Kidney capillary endothelial cell (primary cell): ENCODE measurements at places on chromosomes 13 and 19.

- no peak for DNase-seq
Observed at GRCh38 chr19:19613506-19613905, 5.0 kb downstream of the PBX4 start.

DNA sequence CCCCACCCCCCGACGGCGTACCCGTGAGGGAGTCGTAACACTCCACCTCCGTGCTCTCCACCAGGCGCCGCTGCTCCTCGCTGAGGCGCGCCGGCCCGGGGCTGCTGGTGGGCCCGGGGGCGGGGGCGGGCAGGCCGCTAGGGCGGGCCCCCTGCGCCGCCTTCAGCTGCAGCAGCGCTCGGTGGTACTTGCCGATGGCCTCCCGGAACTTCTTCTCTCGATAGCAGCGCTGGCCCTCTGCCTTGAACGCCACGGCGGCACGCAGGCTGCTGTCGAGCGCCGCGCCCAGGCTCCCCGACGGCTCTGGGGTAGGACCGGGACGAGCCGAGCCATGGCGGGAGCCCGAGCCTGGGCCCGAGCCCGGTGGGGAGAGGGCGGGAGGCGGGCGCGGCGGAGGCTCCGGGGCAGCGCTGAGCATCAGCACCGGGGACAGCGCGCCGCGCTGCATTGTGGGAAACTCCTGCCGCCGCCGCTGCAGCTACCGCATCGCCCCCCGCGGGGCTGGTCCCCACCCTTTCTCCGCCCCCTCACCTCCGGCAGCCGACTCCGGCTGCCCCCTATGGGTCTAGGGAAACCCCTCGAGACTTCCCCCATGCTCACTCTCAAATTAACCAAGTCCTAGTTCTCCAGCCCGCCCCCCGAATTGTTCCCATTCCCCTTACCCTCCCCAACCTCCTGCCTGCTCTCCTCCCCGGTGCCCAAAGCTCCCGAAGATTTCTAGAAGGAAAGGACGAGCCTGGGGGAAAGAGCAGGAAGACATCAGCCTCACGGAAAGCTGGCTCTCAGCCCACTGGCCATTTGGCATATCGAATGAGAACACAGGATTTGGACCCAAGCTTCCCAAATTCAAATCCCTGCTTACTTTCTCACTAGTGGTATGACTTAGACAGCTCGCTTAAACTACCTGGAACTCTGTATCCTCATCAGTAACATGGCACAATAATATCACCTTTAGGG, at the start of gene TTC9B:
TSS of gene TTC9B (minus strand) at position 451 of the 957 bp plus-strand sequence. CDS start at position 448, 3 bp downstream.
- no peak for DNase-seq

GRCh38 chr13:82740442-82740841, 1141.8 kb downstream of the SLITRK1 start:
- DNase-seq = no peak

GRCh38 chr19:51368366-51369282, at the start of gene CLDND2:
TSS of gene CLDND2 (minus strand) at chr19:51369003. CDS start at chr19:51368577, 426 bp downstream.
- DNase-seq = no peak

GRCh38 chr19:4829001-4829712, 2.4 kb downstream of the TICAM1 start:
- DNase-seq = no peak

DNA sequence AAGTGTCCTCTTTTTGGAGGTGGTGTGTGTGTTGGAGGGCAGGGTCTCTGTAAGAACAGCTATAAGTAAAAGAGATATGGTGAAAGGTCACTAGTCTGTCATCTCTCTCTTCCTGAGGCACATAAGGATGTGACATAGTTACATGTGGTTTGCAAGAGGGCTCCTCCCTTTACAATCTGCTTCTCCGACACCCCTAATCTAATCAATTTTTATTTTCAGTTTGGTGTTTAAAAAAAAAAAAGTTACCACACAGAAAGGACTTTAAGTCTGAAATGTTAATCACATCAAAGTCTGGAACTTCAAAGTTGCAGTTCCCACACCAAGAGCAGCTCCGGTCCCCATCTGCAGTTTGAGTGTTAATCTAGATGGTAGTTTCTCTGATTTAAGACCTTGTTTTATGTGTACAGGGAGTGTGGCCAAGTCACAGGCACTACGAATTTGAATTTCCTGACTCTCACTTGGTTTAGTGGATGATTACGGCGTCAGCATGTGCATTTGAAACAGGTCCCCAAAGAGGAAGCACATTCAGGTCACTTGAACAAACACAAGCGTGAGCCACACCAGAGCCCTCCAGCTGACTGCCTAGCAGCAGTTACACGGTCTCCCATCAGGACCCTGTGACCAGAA, 53.1 kb downstream of the FOXO1 start:
- peak; percentile 30 for DNase-seq

DNA sequence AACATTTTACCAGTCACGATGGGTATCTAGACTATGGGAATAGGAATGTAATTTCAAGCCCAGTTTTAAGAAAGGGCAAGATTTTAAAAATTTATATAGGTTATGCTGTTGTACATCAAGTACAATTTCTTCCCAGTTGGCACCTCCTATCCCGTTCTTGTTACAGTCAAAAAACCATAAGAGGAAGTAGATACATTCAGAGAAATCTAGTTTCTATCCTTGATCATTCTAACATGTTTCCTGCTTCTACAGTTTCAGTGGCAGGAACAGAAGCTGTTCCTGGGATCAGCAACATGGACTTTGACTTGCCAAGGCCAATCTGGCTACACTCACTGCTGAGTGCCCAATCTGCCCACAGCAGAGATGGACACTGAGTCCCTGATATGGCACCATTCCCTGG, 14.7 kb upstream of the FPR3 start:
- DNase-seq = no peak

DNA sequence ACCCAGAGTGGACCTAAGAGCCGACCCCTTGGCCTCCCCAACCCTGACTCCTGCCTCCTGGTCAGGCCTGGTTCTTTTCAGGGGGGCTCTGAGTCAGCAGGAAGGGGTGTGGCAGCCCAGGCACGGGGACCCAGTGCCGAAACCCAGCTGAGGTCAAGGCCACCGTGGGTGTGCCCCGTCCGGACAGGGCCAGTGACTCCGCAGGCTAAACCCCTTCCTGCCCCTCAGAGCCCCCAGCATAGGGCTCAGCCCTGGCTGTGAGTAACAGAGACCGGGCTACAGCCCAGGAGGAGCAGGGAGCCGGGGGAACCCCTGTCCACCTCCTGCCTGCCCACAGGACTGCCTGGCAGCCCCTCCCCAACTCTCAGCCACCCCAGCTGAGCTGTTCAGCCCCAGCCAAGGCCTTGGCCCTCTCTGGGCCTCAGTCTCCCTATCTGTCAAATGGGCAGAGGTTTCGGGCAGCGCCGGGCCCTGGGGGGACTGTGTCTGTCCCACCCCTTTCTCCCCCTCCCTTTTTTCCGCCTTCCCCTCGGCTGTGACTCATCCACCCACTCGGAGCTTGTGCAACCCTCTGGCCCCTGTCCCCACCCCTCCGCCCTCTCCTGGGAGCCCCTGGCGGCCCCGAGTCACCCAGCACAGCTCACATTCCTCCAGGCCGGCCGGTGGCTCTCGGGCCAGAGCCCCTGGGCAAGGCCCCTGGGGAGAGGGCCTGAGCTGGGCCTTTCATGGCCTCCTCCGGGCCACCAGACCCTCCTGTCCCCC, 8.6 kb downstream of the ZBTB7A start:
- no peak for DNase-seq

DNA sequence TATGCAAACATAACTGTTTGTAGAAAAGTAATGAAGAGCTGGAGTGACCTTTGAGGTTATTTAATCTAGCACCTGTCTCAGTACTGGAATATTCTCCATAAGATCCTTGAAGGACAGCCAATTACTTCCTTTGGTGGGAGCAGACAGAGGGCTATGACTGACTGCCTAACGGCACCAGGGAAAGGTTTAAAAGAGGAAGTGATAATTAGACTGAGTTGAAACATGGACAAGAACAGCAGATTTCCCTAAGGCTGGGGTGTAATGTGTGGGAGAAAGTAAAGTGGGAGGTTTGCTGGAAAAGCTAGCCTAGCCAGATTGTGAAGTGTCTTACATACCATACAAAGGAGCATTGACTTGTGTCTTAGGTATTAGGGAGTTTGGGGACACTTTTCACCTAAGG, 191.3 kb upstream of the PCDH9 start:
- no peak for DNase-seq

- no peak for DNase-seq
Observed at GRCh38 chr19:30309905-30310601, 62.1 kb upstream of the ZNF536 start.

- DNase-seq = no peak
Observed at GRCh38 chr13:27635266-27635665, 13.6 kb downstream of the POLR1D start.

DNA sequence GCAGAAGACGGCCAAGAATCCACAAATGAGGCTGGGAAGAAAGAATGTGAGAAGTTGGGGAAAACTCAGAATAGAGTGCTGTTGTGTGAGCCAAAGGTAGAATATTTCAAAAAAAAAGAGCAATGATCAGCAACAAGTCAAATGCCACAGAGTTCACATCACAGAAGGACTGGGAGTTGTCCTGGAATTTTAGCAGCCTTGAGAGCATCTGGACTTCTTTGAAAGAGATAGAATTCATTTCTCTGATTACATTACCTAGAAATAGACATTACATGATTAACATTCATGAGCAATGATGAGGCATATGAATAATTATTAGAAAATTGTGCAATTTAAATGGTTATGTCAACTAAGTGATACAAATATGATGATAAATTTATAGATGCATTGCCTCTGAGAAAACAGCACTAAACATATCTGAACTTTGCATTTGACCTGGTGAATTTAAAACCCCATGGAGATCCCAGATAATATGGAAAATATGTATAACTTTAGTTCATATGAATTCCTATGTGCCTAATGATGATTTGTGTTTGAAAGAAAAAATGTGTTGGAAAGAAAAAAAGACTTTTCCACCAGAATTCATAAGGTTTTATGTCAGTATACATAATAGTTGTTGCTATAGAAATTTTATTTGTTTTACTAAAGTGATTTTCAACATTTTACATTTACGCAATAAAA, 186.2 kb downstream of the POSTN start:
- no peak for DNase-seq

DNA sequence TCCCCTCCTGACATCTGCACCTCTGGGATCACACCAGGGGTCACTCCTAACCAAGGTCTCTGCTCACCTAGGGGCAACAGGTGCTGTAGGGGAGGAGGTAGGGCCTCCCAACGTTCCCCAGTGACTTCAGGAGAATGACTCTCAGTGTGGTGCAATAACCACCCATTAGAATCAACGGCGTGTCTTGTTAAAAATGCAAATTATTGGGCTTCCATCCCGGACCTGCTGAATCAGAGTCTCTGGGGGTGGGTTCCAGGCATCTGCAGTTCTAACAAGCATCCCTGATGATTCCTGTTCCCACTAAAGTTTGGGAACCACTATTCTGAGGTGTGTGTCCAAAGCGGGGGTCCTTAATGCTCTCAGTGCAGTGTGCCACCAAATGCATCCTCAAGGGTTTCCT, 84.6 kb downstream of the CRYL1 start:
- no peak for DNase-seq

GRCh38 chr19:6453951-6454565, 5.5 kb downstream of the SLC25A23 start:
- no peak for DNase-seq

GRCh38 chr13:76385586-76385985, 500.6 kb downstream of the KCTD12 start:
- DNase-seq = no peak

DNA sequence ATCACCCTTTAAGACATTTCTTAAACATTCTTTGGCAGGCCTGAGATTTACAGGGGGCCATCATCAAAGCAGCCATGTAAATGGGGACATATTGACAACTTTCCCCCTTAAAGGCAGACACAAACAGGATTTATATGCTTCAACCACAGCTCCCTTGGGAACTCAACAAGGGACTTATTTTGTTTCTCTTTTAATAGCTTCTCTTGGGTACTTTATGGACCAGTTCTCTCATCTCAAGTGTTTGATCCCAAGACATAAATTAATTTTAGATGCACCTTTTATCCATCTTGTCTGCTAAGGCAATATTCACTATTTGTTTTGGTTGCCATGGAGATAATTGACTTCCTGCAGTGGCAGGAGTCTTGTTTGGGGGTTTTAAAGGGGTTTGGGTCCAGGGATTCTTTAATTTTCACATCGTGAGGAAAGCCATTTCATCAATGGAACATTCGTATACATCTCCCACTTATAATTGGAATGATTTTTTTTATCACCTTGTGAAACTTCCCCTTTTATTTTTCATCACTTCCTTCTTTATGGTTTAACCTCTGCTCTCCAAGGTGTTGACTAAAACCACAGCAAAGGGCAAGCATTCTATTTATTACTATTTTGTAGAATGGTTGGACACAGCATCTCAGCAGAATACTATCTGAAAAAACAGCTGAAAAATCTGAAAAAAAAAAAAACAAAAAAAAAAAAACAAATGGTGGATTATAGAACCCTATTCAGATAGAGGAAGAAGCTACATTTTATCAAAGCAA, 726.0 kb downstream of the DIAPH3 start:
- no peak for DNase-seq

GRCh38 chr19:4694211-4694987, 24.3 kb upstream of the MYDGF start:
- peak; percentile 33 for DNase-seq

DNA sequence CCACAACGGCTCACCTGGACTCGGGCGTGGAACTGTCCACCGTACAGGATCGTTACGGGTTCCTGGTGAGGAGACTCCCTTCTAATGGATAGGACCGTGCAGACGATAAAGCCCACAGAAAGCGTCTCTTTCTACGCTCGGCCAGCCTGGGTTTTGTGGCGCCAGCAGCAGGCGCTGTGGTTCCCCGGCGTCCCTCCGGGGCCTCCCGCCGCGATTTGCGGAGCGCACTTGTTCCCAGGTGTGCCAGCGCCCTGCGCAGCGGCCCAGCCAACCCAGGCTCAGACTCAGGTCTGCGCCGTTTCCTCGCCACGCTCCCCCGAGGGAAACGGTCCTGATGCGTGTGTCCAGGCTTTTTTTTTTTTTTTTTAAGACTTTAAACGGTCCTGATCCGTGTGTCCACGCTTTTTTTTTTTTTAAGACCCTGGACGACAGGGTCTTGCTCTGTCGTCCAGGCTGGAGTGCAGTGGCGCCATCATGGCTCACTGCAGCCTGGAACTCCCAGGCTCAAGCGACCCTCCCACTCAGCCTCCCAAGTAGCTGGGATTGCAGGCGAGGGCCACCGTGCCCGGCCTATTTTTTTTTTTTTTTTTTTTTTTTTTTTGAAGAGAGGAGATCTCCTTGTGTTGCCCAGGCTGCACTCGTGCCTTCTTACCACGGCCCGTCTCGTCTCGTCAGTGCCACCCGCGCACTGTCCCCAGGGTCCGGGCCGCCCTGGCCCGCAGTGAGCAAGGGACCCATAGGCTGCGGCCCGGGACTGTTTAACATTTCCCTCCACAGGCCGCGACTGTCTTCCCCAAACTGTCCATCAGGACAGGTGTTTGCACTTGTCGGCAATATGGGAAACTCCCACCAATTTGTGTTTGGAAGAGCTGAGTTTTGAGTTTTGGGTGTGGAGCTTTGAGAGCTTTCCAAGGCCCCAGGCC, 23.8 kb downstream of the GJA3 start:
- no peak for DNase-seq

- no peak for DNase-seq
Observed at GRCh38 chr13:21429211-21429610, 29.9 kb downstream of the ZDHHC20 start.

- no peak for DNase-seq
Observed at GRCh38 chr13:19519049-19519448, 42.3 kb downstream of the TPTE2 start.

- no peak for DNase-seq
Observed at GRCh38 chr13:100559886-100560285, 28.7 kb downstream of the GGACT start.
